ENCODE measurements at places on chromosomes 5 and 9.
A peak's percentile ranks its signal among the peaks of the same experiment; 100 is the strongest.

DNA sequence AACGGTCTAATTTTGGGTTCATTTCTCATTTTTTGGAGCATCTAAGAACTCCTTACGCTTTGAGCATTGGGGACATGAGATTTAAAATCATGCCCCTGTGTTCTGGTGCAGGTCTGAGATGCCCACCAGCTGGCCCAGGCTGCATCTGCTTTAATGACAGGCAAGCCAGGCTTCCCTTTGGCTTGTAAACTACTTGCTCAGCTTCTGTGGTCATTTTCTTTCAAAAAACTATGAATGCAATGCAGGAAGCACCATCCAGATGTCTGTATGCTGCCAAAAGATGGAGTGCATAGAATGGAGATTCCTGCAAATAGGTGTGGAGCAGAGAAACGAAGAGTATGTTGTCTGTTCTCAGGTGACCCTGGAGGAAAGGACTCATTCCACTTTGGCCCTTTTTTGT, 399.9 kb upstream of the ADAMTSL1 start:
- no peak for DNase-seq

GRCh38 chr5:5332287-5332686, 90.2 kb upstream of the ICE1 start:
- no peak for DNase-seq

- DNase-seq: no peak
These were observed 22.2 kb upstream of the CEP78 start for GRCh38 chr9:78213712-78214111.

GRCh38 chr5:757931-758697, 26.4 kb downstream of the ZDHHC11B start:
- peak; percentile 34 for DNase-seq

GRCh38 chr9:126062158-126062886, 264.3 kb upstream of the MVB12B start:
- DNase-seq: no peak

- DNase-seq: no peak
These were observed 28.0 kb downstream of the PRUNE2 start for GRCh38 chr9:76877961-76878360.

DNA sequence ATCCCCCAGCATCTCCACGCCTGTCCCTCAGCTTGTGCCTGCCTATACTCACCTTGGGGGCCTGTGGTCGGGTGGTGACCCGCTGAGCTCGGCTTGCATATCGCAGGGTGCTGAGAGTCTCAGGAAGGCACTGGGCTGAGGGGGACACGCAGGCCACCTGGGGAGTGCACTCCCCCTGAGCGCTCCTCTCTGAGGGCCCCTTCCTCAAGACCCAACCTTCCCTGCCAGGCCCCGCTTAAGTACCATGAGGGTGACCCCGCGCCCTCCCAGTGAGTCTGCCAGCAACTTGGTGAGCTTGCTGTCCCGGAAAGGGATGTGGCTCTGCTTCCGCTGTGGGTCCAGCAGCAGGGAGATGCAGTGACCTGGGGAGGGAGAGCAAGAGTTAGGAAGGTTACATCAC, 4.1 kb downstream of the KIF12 start:
- DNase-seq: no peak

DNA sequence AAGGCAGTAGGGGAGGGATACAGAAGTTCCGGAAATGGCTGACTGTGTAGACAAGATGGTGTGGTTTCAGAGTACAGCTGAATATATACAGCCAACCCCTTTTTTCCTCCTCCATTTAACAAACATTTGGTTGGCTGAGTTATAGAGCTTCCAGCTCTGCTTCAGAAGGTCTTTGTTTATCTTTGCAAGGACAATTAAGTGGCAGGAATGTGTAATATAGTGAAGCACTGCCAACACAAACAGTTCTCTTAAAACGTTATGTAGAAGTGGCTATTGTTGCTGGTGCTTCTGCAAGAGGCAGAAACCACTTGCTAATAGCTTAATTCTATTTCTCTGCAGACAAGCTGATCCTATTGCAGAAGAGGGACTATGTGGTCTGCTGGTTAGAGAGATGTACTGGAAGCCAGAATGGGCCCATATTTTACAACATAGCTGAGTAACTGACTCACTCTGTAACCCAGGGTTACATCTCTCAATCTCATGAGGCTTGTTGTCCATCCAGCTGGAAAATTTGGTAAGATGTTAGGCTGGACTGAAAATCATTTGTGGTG, 62.7 kb upstream of the OSMR start:
- no peak for DNase-seq

GRCh38 chr9:69931340-69931739, 110.7 kb downstream of the CFAP95 start:
- DNase-seq: no peak

DNA sequence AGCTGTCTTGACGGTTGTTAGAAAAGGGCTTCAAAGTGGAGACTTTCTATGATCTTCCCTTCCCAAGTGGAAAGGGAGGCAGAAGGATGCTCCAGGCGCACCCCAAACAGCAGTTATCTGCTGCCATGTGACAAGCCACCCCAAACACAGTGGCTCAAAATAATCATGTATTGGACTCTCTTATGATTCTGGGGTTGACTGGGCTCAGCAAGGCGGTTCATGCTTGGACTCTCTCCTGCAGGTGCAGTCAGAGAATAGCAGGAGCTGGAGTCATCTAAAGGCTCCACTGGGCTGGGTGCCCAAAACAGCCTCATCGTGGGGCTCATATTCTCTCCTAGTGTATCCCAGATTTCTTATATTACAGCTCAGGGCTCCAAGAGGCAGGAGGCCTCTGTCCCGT, 177.6 kb upstream of the IER5L start:
- no peak for DNase-seq

GRCh38 chr9:75451505-75451904, 363.2 kb downstream of the OSTF1 start:
- DNase-seq: no peak

DNA sequence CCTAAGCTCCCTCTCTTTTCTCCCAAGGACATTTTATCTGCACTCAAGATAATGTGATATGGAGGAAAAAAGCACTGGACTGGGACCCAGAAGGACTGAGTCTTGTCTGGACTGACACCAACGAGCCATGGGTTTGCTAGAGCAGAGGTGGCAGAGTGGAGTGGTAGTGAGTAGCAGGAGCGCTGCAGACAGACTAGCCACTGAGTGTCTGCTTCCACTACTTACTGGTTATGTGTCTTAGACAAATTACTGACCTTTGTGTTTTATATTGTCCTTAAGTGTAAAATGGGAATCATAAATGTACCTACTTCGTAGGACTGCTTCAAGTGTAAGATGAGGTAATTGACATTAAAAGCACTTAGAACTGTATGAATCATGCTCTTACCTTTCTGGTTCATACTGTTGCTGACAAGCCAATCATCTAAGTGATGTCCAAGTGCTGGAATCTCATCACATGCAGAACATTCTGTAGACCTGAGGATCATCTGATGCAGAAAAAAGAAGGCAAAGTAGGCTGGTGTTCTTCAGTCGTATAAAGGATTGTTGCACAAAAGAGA, 12.5 kb upstream of the PRLR start:
- no peak for DNase-seq

GRCh38 chr5:68406767-68407241, 191.2 kb downstream of the PIK3R1 start:
- DNase-seq: no peak

DNA sequence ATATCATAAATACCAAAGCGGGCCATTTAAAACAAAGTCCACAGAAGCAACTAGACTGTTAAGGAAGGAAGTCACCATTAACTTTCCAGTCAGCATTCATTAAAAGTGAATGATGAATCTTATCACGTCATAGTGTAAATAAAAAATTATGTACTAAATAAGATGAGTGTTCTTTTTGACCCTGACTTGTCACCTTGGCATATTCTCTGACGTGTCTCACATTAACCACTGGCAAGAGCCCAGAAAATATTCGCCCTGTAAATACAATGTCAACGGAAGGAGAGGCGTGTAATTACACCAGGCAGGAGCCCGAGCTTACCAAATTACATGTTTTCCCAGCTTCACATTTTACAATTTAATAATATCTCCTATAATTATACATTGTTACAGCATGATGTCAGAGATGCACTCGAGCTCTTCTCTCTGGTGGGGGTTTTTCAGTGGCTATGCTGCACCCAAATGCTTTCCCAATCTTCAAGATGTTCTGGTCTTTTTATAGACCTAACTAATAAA, 29.3 kb upstream of the UBE2QL1 start:
- no peak for DNase-seq

GRCh38 chr9:135761150-135761844, 59.3 kb downstream of the KCNT1 start:
- DNase-seq: no peak

Measured in breast epithelium (tissue), 4 donors.